Cortex of kidney (tissue), 1 donor: ENCODE measurements at places on chromosomes 6 and 20.

DNA sequence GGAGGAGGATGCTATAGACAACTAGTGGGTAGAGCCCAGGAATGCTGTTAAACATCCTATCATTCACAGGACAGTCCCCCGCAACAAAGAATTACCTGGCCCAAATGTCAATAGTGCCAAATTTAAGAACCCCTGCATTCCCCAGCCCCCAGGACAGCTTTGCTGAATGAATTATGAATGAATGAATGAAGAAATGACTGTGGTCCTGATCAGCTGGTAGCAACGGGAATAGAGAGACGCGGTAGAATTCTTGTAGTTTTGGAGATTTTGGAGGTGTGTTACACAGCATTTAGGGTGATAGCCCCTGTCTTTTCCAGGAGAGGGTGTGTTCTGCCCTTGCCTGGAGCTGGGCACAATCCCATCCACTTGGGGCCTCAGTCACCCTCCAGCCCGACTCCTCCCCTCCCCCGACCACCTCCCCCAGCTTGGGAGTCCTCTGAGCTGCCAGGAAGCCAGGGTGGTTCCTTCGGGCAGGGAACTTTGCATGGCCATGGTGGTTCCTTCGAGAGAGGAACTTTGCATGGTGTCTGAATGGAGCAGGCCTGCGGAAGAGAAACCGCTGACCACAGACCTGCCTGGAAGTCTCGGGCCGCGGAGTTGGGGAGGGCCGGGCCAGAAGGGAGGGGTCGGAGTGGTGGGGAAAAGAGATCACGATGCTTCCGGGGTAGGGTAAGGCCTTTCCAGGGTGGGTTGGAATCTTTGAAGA lies 1.0 kb upstream of the HCK start:
- no peak for DNase-seq

GRCh38 chr6:90940812-90941481 lies 354.1 kb upstream of the MAP3K7 start:
- DNase-seq: no peak

- no peak for DNase-seq
These were observed 9.2 kb downstream of the BEND3 start for GRCh38 chr6:107106165-107106564.

- no peak for DNase-seq
These were observed 24.1 kb downstream of the CFAP61 start for GRCh38 chr20:20076297-20077065.

DNA sequence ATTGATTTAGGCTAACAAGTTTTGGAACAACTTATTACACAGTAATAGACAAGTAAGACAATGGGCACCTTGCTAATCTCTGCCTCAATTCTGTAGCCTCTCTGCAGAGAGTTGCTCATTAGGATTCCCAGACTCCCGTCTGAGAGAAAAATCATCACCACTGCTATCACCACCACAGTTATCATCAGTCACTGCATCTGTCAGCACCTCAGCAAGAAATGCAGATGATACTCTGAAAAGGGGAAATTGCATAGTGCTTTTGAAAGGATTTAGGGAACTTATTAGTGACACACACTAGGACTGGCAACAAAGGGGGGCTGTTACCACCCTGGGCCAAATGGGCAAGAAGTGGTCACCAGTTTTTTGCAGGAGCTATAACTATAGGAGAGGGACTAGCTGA lies 39.9 kb downstream of the FOXA2 start:
- DNase-seq: no peak

DNA sequence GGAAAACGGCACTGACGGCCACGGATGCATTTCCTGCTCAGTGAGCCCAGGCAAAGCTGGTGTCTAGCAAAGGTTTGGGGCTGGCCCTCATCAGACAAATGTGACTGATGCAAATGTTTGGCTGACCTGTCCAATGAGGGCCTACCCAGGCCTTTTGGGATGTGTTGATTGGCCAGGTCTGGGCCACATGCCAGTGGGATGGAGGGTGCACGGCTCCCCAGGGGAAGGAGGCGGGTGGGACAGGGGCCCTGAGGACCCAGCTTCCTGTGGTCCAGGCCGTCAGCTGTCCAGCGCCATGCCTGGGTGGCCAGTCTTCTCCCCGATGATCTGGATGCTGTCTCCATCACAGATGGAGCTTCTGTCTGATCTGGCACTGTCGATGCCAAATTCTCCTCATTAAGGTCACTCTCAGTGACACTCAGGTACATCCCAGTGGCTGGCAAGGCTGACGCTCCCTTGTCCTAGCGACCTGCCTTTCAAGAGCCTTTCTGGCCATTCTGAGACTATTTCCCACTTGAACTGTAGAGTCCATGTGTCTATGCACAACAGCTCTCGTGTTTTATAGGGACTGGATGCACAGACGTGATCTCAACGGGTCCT lies 43.0 kb downstream of the NTSR1 start:
- no peak for DNase-seq

DNA sequence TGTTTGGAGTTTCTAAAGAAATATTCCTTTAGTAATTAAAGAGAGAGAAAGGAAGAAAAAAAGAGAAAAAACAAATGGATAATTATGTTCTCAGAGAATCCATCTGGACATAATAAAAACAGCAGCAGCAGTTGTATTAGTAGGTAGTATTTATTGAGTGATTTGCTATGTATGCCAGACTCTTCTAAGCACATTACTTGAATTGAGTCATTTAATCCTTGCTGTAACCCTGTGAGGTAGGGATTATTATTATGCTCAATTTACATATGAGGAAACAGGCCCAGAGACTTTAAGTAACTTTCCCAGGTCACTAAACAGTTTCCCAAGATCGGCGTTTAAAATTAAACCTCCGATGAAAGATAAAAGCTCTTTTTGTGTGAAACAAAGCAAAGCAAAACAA lies 238.8 kb downstream of the TSHZ2 start:
- DNase-seq: no peak

GRCh38 chr6:31430449-31430848 lies 27.1 kb downstream of the MICA start:
- DNase-seq: no peak

DNA sequence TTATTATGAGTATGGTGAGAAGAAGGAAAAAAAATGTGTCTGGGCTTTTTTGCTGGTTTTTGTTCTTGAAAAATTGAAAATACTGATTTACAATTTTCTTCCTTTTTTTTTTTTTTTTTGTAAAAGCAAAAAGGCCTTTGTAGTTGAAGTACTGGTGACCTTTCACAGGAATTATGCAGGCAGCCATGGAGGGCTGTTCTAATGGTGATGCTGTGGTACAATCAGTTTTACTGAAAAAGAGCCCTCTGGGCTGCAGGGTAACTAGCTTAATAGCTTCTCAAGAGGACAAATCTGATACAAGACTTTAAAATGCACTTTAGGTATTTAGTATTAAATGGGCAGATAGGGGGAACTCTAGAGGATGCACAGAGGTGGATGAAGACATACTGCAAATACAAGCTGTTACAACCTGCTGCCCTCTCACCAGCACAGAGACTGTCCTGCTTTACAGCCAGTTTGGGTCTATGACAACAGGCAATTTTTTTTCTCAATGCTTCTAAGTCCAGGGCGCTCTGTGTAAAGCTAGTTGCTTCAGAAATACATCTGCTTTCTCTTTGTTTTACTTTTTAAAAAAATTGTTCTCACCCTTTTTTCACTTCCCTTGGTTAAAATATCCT lies 61.6 kb upstream of the HS3ST5 start:
- no peak for DNase-seq

DNA sequence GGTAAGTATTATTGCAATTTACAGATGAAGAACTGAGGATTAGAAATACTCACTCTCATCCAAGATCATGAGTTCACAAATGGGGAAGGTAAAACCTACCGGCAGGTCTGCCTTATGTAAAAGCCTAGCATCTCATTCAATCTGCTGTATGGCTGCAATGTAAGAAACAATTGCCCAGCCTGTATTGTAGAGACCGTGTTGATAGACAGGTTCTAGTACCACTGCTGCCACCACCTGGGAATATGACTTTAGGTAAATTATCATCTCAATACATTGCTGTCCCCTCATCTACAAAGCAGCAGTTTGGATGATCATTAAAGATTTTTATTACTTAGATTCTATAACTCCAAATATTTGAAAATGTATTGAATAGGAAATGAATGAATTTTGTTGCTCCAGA lies 23.3 kb upstream of the ARHGAP18 start:
- DNase-seq: no peak

DNA sequence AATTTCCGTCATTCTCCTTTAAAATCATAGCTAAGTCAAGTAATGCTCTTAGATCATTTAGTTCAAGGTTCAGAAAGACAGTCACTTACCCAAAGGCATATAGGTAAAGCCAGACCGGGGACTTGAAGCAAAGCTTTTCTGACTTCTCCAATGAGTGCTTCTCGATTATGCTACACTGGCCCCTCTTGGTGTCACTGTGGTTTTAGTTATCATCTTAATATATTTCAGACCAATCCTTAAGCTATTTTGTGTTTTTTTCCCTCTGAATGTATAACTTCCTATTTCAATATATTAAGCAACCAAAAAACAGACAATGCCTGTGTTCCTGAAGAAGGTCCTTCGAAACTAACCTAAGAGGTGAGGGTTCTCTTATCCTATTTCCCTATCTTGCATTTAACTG lies 3.9 kb downstream of the PRDM1 start:
- DNase-seq: no peak

DNA sequence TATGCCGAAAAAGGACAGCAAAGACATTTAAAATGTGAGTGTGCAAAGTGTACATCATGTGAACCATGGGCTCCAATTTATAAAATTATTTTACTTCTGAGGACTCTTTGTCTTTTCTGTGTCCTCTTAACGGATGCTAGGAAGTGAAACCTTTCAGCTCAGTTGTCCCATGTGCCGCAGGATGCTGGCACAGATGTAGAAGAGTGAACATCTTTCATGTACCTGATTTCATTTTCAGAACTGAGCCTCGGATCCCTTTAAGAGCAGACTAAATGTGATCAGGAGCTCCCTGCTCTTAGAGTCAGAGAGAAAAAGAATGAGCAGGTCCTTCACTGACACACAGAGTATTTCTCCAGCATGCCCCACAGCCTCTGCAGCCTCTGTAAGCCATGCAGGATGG lies 27.6 kb upstream of the FUCA2 start:
- no peak for DNase-seq

- DNase-seq: no peak
These were observed 71.4 kb upstream of the PBOV1 start for GRCh38 chr6:138289739-138290138.

- no peak for DNase-seq
These were observed 506 bp downstream of the CITED2 start for GRCh38 chr6:139373928-139374356.

- no peak for DNase-seq
These were observed 27.8 kb downstream of the CCN2 start for GRCh38 chr6:131923356-131923755.

DNA sequence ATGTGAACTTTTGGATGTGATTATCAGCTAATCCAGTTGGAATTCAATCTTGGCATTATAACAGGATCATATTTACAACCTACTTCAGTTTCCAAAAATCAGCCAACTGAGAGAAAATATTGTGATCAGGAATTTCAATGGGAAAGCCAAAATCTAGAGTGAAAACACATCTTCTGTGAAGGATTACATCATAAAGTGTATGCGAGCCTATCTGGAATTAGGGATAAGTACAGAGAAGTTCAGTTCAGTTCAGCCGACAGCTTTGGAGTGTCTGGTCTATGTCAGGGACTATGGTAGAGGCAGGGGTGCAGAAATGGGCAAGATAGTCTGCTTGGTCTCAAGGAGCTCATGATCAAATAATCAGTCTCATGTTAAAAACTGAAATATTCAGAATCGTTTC lies 12.3 kb upstream of the PRIM2 start:
- no peak for DNase-seq
